ENCODE measurements at places on chromosomes 2 and 18.

GRCh38 chr2:120552800-120553481 is 182.7 kb upstream of the GLI2 start:
- no peak for DNase-seq

DNA sequence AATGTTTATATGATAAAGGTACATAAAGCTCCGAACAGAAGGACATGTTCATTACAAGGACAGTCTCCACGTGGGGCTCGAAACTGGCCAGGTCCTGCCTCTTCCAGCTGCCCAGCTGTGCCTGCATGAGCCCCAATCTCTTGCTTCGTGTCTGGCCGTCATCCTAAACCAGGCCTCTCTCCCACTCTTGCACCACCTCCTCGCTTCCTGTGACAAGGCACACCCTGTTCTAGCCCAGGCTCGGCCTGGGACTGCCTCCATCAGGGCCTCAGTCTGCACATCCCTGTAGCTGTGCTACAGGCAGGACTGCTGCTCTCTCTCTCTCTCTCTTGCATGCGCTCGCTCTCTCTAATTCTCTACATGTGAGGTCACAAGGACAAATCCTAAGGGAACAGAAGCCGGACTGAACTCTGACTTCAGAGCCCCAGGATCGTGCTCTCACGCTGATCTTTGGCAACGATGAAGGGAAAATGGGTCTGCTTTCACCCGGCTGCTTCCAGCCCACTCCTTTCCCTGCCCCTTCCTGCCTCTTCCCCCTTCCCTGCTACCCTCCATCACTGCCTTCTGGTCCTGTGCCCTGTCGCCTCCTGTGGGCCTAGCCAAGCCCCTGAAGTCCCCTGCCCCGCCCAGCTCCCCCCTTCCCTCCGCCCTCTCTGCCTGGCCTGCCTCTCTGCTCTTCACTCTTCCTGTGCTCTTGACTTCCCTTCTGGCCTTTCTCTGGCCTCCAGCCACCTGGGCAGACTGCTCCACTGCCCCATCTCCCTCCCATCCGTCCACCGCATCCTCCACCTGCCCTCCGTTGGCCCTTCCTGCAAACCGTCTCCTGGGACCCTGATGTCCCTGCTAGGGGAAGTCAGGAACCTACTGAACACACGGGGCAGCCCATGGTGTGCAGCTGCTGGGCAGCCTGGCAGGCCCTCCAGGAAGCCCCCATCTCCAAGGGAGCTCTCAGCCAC is 7.8 kb upstream of the GPR55 start:
- DNase-seq: no peak

DNA sequence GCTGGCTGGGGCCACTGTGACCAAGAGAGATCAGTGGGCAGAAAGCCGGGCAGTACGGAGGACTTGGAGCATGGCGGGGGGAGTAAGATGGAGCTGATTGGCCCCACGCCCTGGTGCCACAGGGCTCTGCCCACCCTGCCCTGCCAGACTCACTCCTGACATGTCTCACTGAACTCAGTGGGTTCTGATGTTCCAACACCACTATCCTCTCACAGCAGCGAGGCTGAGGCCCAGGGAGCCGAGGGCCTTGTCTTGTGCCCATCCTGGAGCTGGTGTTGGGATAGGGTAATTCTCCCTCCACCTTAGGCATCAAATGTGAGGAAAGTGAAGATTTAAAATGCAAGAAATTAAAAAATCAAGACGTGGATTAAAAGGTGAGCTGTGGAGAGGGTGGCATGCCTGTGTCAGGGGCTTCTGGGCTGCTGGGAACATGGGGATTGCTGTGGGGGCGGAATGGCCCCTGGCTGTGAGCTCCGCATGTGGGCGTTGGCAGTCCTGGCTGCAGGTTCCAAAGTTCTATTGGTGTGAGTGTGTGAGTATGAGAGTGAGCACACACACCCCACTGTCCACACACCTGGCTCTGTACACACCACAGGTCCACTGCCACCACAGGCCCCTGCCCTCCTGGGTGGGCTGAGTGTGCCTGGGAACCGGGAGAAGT is 283.5 kb upstream of the HS6ST1 start:
- DNase-seq: no peak

DNA sequence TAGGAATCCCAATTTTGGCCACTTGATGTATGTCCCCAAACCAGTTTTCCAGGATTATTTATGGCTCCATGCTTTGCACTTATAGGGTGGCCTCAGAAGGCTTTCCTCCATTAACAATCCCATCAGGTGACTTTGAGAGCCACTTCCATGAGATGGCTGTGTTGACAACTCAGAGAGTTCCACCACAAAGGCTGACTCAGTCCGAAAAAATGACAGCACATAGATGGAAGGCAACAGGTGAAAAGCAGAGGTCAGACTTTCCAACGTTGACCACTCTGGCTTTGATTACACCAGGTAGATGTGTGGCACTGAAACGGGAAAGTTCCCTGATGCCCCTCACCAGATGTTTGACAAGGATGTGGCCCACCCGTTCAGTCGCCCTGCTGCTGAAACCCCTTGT is 431.4 kb upstream of the TNP1 start:
- no peak for DNase-seq

DNA sequence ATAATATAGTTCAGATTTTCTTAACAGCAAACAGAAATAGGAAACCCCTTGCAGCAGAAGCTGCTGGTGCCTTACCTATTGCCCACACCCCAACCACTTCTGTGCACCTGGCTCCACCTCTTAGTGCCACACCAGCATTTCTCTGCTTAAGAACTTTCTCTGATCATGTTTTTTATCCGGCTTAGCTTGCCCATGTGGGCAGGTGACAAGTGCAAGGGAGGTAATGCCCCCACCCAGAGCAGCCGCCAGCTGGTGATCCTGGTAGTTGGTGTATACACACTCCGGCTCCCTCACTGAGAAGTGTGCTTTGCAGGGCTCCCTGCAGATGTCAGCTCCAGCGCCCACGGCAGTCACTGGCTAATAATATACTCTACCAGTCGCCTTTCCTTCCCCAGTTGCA is 126.3 kb downstream of the ALPK2 start:
- no peak for DNase-seq

DNA sequence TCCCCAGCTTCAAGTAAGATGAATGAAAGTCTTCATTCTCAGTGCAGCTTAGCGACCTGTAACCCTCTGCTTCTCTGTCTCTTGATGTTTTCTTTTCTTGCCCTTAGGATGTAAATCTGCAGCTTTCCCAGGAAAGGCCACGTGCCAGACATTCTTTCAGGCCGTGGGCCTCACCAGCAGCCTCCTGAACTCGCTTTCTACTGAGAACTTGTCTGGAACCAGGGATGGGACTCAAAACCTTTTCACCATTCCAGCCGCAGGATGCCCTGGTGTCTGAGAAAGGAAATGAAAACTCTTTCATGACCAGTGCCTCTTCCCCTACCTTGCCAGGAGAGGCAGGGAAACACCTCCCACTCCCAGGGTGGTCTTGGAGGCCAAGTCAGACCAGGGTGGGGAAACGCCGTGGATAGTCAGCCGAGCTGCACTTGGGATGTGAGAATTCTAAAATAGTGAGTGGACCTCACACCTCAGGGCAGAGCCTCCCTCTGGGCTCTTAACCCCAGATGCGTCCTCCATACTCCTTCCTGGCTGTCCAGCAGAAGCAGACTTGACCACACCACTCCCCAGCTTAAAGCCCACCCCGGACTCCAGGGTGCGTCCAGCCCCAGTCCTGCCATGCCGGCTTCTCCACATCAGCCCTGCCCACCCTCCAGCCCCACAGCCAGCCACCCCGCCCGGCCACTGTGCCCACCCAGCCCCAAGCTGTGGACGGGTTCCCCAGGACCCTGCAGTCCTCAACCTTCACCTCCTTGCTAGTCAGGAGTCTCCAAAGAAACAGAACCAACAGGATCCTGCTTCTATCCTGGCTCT is 115.5 kb downstream of the TWIST2 start:
- DNase-seq: no peak

- no peak for DNase-seq
Observed at GRCh38 chr2:209579230-209579749, 155.4 kb downstream of the MAP2 start.

Data from activated CD4-positive, alpha-beta T cell treated with anti-CD3 and anti-CD28 coated beads, Interleukin-2, amount 50 U/mL, for 4 hours (primary cell).